ENCODE measurements at places on chromosomes 3 and 15.

- DNase-seq: no peak
These were observed 58.6 kb upstream of the SLITRK3 start for GRCh38 chr3:165254812-165255211.

- no peak for DNase-seq
These were observed 2.6 kb downstream of the FAM43A start for GRCh38 chr3:194688200-194688740.

GRCh38 chr15:85495544-85495943 is 115.1 kb downstream of the AKAP13 start:
- no peak for DNase-seq

- no peak for DNase-seq
These were observed 51.0 kb downstream of the CHDH start for GRCh38 chr3:53795176-53795575.

DNA sequence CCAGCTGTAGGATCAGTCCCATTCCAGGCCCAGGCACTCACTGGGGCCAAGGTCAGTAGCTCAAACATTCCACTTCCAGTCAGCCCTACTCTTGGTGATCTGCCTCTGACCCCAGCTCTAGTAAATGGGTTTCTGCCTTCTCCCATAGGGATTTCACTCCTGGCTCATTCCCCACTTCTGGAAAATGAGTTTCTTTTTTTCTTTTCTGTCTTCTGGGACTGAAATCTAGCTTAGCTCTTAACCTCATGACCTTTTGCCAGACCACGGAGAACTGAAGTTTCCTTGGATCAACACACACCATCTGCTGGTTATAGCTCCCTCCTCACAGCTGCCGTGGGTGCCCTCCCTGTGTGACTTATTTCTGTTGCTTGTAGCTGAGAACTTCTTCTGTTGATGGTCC is 21.3 kb downstream of the MME start:
- no peak for DNase-seq

GRCh38 chr3:38560284-38560683 is 64.1 kb downstream of the EXOG start:
- DNase-seq: no peak

GRCh38 chr15:80502782-80503181 is 98.6 kb downstream of the ARNT2 start:
- no peak for DNase-seq

GRCh38 chr3:60698117-60698516 is 553.1 kb downstream of the FHIT start:
- DNase-seq: no peak

DNA sequence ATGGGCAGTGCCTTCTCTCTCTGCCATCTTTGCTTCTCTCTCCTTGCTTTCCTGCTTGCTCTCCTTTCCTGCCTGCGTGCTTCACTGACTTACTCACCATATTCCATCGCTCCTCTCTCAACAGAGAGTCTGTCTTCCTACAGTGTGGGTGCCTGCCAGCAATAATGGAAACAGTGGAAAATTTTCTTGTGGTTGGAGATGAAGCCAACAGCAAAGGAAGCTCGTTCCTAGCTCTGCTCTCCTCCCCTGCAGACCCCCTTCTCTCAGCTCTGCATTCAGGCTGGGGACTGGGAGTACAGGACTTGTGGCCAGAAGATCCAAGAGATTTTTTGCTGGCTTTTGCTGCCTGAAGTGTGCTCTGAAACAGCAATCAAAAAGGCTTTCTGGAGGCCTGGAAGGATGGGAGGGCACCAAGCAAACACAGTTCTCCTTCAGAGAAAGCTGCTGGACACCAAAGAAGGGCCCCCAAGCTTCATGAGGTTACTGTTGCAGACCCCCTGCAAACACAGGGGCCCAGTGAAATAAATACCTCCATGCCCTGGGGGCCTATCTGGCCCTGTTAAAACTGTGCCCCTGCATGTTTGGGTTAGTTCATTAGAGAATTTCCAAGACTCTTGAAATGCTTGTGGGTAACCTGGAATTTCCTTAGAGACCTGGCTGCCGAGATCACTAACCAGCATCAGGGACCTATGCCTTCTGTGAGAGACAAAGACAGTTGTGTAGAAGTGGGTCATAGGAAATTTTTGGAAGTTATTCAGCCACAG is 149.9 kb upstream of the RASGRP1 start:
- DNase-seq: no peak

- no peak for DNase-seq
These were observed 6.5 kb downstream of the EPHB3 start for GRCh38 chr3:184567946-184568559.

GRCh38 chr3:37279236-37279635 is 104.9 kb upstream of the LRRFIP2 start:
- DNase-seq: no peak

GRCh38 chr15:74257105-74257504 is 21.0 kb downstream of the CCDC33 start:
- no peak for DNase-seq

DNA sequence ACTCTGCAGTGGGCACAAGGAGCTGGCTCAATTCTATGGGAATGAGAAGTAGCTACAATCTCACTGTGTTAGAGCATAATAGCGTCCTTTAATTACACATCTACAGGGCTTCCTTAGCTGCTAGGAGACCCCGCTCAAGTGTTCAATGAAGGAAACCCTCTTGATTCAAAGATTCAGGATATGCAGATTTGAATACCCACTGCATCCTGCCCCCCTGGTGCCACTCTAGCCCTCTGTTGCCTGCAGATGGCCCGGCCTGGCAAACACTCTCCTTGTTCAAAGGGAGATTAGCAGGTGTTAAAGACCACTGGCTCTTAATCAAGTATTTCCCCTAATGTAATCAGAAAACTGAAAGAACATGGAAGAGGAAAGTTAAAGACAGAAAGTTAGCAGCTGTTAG is 356.6 kb downstream of the VGLL3 start:
- no peak for DNase-seq

GRCh38 chr3:109924196-109924595 is 586.9 kb upstream of the DPPA4 start:
- DNase-seq: no peak

- DNase-seq: no peak
These were observed 1.3 kb downstream of the DENND4A start for GRCh38 chr15:65790694-65791334.

DNA sequence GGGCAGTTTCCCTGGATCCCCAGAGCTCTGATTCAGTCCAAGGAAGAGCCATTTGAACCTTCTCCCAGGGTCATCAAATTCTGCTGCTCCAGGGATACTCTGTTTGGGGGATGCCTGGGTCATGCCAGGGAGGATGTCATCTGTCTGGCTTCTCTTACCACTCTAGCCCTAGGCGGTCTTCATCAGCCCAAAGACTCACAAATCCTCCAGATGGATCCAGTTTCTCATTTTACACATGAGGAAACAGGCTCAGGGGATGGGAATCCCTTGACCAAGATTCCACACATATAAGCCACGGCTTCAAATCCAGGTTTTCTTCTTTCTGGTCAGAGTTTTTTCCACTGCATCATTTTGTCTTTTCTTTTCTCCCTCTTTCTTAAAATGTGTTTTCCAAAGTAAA is 36.7 kb downstream of the SLC28A1 start:
- DNase-seq: no peak

DNA sequence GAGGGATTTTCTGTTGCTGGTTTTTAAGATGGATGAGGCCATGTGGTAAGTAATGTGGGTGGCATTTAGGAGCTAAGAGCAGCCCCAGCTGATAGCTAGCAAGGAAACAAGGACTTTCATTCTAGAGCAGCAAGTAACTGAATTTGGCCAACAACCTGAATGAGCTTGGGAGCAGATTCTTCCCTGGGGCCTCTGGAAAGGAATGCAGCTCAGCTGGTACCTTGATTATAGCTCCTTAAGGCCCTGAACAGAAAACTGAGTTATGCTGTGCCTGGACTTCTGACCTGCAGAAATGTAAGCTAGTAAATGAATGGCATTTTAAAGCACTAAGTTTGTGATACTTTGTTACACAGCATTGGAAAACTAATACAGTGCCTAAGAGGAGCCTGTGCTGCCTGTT is 565.5 kb downstream of the PDCD6IP start:
- no peak for DNase-seq

DNA sequence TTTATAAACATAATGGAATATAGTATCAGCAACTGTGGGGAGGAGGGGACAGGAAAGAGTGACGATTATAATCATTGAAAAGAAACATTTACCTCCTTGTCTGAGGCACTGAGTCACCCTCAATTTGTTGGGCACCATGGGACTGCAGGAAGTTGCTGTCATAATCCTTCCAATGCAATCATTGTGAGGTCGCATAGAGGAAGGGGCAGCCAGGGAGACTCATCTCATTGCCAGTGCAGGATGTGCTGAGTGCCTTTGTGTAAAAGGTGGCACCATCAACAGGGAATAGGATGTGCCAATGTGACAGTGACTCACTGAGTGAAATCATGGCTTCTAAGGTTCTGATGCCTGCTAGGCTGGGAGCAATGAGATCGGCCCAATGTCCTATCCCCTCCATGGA is 300.4 kb upstream of the ADAMTS9 start:
- no peak for DNase-seq

GRCh38 chr3:177061369-177061768 is 135.9 kb downstream of the TBL1XR1 start:
- DNase-seq: no peak
